NCI-H2081 (cell line): ENCODE measurements at places on chromosomes 1 and 21.

GRCh38 chr1:115245227-115245626, 92.8 kb downstream of the NGF start:
- no peak for DNase-seq

GRCh38 chr1:108503062-108503733, 53.1 kb downstream of the NBPF6 start:
- no peak for DNase-seq

GRCh38 chr1:111006556-111006955, 42.8 kb upstream of the LRIF1 start:
- DNase-seq: no peak

GRCh38 chr1:174584071-174584470, 136.3 kb downstream of the GPR52 start:
- DNase-seq: no peak

- no peak for DNase-seq
These were observed 59.5 kb downstream of the ZBTB17 start for GRCh38 chr1:15916417-15916816.

- DNase-seq: no peak
These were observed 5.9 kb upstream of the LUZP1 start for GRCh38 chr1:23174426-23175110.

DNA sequence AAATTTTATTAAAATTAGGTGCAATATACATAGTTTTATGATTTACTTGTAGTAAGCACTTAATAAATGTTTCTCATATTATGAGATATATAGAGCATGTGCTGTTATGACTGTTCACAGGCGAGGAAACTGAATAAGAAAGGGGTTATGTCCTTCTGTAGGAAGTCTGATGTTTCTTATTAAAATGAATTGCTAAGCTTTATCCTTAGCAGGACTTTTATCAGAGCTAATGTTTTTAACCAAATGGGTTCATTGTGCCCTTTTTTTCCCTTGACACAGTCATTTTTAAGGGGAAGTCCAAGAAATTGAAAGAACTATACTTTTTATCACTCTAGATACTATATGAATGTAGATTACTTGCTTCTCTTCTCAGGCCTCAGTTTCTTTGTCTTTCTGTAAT, 285.2 kb downstream of the PTPRC start:
- DNase-seq: no peak

- no peak for DNase-seq
These were observed 11.4 kb downstream of the AMPD2 start for GRCh38 chr1:109630898-109631512.

- no peak for DNase-seq
These were observed 214.4 kb downstream of the NRIP1 start for GRCh38 chr21:14850394-14850793.

- peak; percentile 54 for DNase-seq
These were observed 142.1 kb upstream of the IPO9 start for GRCh38 chr1:201686714-201687455.
